ENCODE measurements at places on chromosomes 5 and 9.

GRCh38 chr9:105052346-105052745, 124.4 kb upstream of the ABCA1 start:
- no peak for DNase-seq

- peak; percentile 15 for DNase-seq
Measured at GRCh38 chr5:149358294-149358651, 427 bp downstream of the PCYOX1L start.

GRCh38 chr5:173802670-173803165, 85.4 kb upstream of the CPEB4 start:
- no peak for DNase-seq

- no peak for DNase-seq
Measured at GRCh38 chr9:97319395-97319794, 11.9 kb downstream of the CCDC180 start.

GRCh38 chr5:122755783-122756182, 19.1 kb upstream of the SNX2 start:
- DNase-seq = no peak
